Cardiac septum (tissue), 1 donor: ENCODE measurements at places on chromosomes 11 and 22. TPM values are rescaled to one million over a fixed set of nuclear protein-coding genes. Genes with fewer than 3 reads are reported as not detected.

DNA sequence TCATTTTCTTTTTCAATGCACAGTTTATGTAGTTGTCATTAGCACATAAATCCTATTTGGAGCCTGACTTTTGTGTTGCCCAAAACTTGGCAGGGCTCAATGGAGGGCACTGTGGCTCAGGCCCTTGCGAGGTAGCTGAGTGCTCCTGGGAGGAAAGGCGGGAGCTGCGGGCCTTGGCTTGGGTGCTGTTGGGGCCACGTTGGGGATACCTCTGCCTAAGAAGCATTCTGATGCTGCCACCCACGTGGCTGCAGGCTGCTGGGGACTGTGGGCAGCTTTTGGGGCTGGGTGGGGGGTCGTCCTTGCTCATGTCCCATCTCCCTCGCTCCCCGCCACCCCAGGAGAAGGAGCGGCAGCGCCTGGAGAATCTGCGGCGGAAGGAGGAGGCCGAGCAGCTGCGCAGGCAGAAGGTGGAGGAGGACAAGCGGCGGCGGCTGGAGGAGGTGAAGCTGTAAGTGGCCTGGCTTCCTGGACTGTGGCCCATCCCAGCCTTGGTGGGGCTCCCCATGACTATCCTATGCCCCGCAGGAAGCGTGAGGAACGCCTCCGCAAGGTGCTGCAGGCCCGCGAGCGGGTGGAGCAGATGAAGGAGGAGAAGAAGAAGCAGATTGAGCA, 20.9 kb downstream of the INCENP start:
- peak; percentile 63 for DNase-seq

The IL10RA gene
- total RNA-seq: 3.0 TPM

The ACP2 gene
- 17.3 TPM for total RNA-seq

- no peak for DNase-seq
Measured at GRCh38 chr11:96388891-96389719, 607 bp downstream of the CCDC82 start.

The AGBL2 gene
- 1.2 TPM for total RNA-seq

GRCh38 chr11:17719938-17720795, 796 bp downstream of the MYOD1 start:
- DNase-seq: peak; percentile 69

The STK33 gene
- 24.8 TPM for total RNA-seq

- peak; percentile 93 for DNase-seq
Measured at GRCh38 chr11:114059278-114059983, at the start of gene ZBTB16. Gene ZBTB16 (plus strand): TSS chr11:114059711. CDS start chr11:114063301, 3,590 bp downstream.

GRCh38 chr11:69360606-69361005, 66.7 kb downstream of the MYEOV start:
- DNase-seq: peak; percentile 33

DNA sequence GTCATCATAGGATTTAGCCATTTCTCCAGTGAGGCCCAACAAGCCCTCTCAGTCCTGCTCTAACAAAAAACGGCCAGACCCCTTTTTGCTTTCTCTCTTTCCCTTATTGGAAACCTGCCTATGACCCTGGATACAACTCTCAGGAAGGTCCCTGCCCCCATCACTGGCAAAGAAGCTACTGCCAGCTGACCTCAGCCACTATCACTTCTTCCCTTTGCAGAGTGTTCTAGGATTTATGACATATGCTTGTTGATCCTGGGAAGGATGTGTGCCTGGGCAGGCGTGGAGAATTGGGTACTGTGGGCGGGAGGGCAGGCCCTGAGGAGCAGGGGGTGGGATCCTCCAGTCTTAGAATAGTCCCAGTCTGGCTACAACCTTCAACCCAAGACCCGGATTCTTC, 7.5 kb downstream of the PGAP2 start:
- no peak for DNase-seq

GRCh38 chr11:24324211-24324610, 172.6 kb upstream of the LUZP2 start:
- no peak for DNase-seq

GRCh38 chr11:125167954-125168835, 3.6 kb downstream of the PKNOX2 start:
- no peak for DNase-seq
